ENCODE measurements at places on chromosomes 3 and 15. TPM values are rescaled to one million over a fixed set of nuclear protein-coding genes. Genes with fewer than 3 reads are reported as not detected.

The A4GNT gene
- total RNA-seq = not detected

The MCF2L2 gene
- 6.5 TPM for total RNA-seq

The LRRIQ4 gene
- not detected for total RNA-seq

- no peaks in the 10 kb centered on the region for H3K4me1 ChIP-seq
- no peaks in the 10 kb centered on the region for H3K36me3 ChIP-seq
- DNase-seq = no peak
- H3K4me3 ChIP-seq = no peak overlapping the region
- no peak overlapping the region for H3K27ac ChIP-seq
Measured at GRCh38 chr3:55724821-55725220, 237.7 kb upstream of the WNT5A start.

- no peak overlapping the region for H3K27ac ChIP-seq
- no peaks in the 10 kb centered on the region for H3K4me1 ChIP-seq
- H3K36me3 ChIP-seq = peaks cover 79% of the 10 kb centered on the region
- no peak for DNase-seq
- H3K4me3 ChIP-seq = no peak overlapping the region
Measured at GRCh38 chr3:53227993-53228885, 27.6 kb downstream of the TKT start.

DNA sequence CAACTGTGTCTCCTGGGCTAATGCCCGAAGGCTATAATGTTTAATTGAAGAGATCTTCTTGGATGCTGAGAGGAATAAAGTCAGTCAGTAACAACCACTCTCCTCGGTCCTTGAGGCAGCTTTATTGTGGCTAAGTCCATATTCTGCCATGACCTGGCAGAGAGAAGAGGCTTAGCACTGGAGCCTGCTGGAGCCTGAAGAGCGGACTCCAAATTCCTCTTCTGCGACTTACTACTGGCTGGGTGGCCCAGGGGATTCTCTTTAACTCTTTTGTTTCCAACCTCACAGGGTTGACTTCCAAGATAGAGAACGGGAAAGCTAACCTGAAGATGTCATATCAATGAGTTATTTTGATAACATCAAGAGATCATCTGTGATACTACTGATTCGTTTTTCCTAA lies 71.1 kb downstream of the MYO1E start:
- no peak overlapping the region for H3K27ac ChIP-seq
- peaks cover 33% of the 10 kb centered on the region for H3K4me1 ChIP-seq
- no peak overlapping the region for H3K4me3 ChIP-seq
- no peak for DNase-seq
- H3K36me3 ChIP-seq = no peaks in the 10 kb centered on the region

- no peak for DNase-seq
- no peaks in the 10 kb centered on the region for H3K27me3 ChIP-seq
- no peaks in the 10 kb centered on the region for H3K4me1 ChIP-seq
- H3K4me3 ChIP-seq = no peak overlapping the region
- H3K36me3 ChIP-seq = no peaks in the 10 kb centered on the region
- no peak overlapping the region for H3K27ac ChIP-seq
Measured at GRCh38 chr15:101307048-101307896, 12.2 kb upstream of the SNRPA1 start.

GRCh38 chr3:13379201-13379830 lies 40.8 kb downstream of the NUP210 start:
- H3K27ac ChIP-seq = no peak overlapping the region
- H3K4me3 ChIP-seq = no peak overlapping the region
- H3K4me1 ChIP-seq = no peaks in the 10 kb centered on the region
- H3K27me3 ChIP-seq = no peaks in the 10 kb centered on the region

DNA sequence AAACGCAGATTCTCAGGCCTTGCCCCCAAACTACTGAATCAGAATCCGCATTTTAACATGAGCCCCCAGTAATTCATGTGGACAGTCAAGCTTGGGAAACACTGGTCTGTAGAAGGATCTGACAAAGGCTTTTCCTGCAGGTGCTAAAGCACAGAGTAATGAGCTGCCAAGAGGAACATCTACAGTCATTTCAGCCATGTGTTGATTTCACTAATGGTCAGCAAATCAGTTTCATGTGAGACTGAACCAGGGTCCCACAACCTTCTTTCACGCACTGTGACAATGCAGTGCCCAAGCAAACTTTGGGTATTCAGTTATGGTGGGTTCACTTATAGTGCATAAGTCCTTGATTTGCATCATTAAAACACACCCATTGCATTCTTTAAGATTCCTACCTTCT lies 237.6 kb downstream of the TUSC7 start:
- no peak overlapping the region for H3K27ac ChIP-seq
- no peaks in the 10 kb centered on the region for H3K4me1 ChIP-seq
- no peak overlapping the region for H3K4me3 ChIP-seq
- DNase-seq = no peak
- H3K36me3 ChIP-seq = no peaks in the 10 kb centered on the region
- H3K27me3 ChIP-seq = no peaks in the 10 kb centered on the region

DNA sequence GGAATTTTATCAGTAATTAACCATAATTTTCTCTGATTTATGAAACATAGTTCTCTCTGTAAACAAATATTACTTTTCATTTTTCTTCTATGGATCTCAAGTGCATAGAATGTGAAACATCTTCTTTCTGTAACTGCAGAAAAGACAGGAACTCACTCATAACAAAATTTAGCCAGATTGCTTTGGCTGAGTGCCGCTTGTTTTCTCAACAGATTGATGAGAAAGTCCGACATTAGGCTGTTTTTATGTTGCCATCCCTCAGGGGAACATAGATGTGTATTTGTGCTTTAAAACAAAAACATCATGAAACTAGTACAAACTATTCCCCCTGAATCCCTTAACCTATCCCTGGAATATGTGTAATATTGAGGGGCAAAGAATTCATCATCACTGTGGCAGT lies 154.2 kb downstream of the B3GALNT1 start:
- DNase-seq = no peak
- peaks cover 5% of the 10 kb centered on the region for H3K4me1 ChIP-seq
- no peak overlapping the region for H3K4me3 ChIP-seq
